ENCODE measurements at places on chromosomes 2 and 18.

DNA sequence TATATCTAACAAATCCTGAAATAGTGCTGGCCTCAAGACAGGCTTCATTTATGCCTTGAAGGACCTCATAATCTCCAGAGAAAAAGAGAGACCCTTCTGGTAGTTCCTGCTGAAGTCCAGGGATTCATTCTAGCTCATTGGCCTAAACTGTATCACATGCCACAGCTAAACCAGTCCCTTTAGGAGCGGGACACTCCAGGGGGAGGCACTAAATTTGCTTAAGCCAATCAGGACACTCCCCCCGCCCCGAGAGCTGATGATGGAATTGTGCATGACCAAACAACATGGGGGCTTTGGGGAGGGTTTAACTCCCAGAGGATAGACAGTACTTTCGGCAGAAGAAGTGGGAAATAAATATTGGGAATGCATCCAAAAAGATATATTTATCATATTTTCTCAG is 36.4 kb upstream of the CXCR4 start:
- no peak for DNase-seq
- H3K27me3 ChIP-seq, result no peaks in the 10 kb centered on the region
- H3K4me1 ChIP-seq, result peaks cover 16% of the 10 kb centered on the region
- no peak overlapping the region for H3K4me3 ChIP-seq

DNA sequence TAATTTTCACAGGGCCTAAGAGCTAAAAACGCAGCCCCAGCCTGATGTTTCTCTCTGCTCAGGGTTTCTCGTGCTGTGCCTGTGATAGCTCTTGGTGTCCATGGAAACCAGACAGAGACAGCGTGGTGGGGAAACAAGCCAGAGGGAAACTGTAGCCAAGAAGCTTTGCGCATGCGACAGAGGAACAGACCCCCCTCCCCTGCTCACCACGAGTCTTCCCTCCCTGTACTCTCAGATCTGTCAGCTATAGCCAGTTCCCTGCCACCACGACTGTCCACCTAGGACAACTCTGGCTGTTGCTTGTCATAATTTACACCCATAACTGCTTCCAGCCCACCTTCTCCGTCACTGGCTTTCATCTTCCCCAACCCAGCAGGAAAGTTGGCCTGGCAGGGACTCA is 13.2 kb upstream of the DNAJC27 start:
- H3K4me1 ChIP-seq, result no peaks in the 10 kb centered on the region
- no peaks in the 10 kb centered on the region for H3K36me3 ChIP-seq
- no peak overlapping the region for H3K27ac ChIP-seq
- no peaks in the 10 kb centered on the region for H3K27me3 ChIP-seq
- DNase-seq, result no peak

DNA sequence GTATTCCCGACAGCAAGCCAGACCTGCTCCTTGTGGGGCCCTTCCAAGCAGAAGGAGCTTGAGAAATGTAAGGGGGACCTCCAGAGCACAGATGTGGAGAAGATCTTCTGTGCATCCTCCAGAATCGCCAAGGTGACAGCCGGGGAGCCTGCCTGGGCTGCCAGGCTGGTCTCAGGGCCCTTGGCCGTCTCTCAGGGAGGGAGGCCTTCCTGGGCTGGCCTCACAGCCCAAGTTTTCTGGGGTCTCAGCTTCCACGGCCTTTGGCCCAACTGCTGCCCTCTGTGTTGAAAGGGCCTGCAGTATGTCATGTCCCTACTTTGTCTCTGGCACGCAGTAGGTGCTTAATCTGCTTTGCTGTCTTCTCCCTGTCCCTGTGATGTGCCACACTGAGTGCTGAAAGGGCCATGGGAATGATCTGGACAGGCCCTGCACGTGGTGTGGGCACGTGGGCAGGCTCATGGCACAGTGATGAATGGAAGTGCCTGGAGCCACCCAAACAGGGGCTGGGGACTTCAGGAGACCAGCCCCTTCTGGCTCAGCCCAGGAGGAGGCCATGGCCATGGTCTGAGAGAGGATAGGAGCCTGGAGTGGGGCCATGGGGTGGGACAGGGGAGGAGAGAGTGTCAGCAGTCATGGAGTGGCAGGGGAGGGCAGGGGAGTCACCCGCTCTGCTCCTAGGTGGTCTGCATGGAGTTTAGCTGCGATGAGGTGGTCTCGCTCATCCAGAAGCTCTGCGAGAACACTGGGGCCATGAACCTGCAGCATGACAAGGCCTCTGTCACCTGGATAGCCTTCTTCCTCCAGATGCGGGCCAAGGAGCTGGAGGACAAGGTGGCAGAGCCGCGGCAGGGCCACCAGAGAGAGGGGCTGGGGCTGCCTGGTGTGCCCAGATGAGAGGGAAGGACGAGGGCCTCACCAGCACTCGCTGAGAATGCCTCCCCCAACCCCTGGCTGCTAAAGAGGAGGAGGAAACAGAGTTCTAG is 35.4 kb downstream of the HJURP start:
- peaks cover 3% of the 10 kb centered on the region for H3K27me3 ChIP-seq
- no peaks in the 10 kb centered on the region for H3K4me1 ChIP-seq
- H3K36me3 ChIP-seq, result no peaks in the 10 kb centered on the region
- H3K27ac ChIP-seq, result no peak overlapping the region
- no peak for DNase-seq
- H3K4me3 ChIP-seq, result no peak overlapping the region

DNA sequence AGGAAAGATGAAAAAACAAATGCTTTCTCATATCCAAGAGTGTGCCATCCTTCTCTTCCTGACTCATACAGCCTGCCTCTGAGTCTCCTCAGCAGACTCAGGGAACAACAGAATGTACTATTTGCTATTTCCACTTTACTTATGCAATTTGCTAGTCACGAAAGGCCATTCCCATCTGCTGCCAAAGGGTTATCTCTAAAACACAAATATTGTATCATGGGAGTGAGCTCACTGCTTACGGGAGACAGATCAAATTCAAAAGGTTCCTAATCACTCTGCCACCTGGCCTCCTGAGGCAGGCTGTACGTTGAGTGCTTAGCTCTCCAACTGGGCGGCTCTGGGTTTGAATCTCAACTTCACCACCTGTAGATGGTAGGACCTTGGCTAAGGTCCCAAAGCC is 92.0 kb downstream of the GAREM1 start:
- no peaks in the 10 kb centered on the region for H3K4me1 ChIP-seq
- peaks cover 3% of the 10 kb centered on the region for H3K27me3 ChIP-seq
- no peak overlapping the region for H3K27ac ChIP-seq
- no peaks in the 10 kb centered on the region for H3K36me3 ChIP-seq
- DNase-seq, result no peak

GRCh38 chr18:25329783-25330182 is 22.2 kb downstream of the ZNF521 start:
- H3K36me3 ChIP-seq, result no peaks in the 10 kb centered on the region
- DNase-seq, result no peak
- no peaks in the 10 kb centered on the region for H3K27me3 ChIP-seq
- no peaks in the 10 kb centered on the region for H3K4me1 ChIP-seq
- no peak overlapping the region for H3K4me3 ChIP-seq

DNA sequence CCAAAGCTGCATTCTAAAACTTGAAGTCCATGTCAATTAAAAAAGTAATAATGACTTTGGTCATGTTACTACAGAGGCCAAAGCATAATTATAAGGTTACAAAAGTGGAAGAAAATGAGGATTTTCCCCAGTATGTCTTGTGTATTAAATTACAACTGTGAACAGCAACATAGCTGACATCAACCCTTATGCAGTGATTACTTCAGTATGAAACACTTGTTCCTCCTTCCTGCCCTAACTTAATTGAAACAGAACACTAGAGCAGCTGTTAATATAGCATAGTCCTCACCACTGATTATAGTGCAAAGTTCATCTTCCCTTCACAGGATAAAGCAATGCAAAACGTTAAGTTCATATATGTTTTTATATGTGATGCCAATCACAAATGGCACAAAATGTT is 29.9 kb downstream of the EPB41L3 start:
- H3K36me3 ChIP-seq, result no peaks in the 10 kb centered on the region
- H3K27me3 ChIP-seq, result no peaks in the 10 kb centered on the region
- DNase-seq, result no peak
- H3K27ac ChIP-seq, result no peak overlapping the region

DNA sequence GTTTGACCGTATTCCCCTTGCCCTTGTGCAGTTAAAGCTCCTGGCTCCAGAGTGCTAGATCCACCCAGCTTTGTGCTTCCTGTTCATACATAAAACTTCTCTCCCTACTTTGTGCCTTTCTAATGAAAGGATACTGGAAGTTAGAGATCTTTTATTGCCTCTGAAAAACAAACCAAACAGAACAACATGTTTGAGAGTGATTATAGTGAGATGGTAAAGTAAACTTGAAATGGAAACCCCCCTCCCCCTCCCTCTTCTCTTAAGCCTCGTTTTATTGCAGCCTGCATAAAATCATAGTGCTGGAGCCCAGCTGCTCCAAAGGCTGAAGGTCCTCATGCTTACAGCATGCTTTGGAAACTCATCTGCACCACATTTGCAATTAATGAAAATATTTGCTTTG is 125.1 kb downstream of the TANC1 start:
- peaks cover 58% of the 10 kb centered on the region for H3K4me1 ChIP-seq
- H3K36me3 ChIP-seq, result peaks cover 11% of the 10 kb centered on the region
- no peak overlapping the region for H3K27ac ChIP-seq
- DNase-seq, result no peak
- H3K4me3 ChIP-seq, result no peak overlapping the region

DNA sequence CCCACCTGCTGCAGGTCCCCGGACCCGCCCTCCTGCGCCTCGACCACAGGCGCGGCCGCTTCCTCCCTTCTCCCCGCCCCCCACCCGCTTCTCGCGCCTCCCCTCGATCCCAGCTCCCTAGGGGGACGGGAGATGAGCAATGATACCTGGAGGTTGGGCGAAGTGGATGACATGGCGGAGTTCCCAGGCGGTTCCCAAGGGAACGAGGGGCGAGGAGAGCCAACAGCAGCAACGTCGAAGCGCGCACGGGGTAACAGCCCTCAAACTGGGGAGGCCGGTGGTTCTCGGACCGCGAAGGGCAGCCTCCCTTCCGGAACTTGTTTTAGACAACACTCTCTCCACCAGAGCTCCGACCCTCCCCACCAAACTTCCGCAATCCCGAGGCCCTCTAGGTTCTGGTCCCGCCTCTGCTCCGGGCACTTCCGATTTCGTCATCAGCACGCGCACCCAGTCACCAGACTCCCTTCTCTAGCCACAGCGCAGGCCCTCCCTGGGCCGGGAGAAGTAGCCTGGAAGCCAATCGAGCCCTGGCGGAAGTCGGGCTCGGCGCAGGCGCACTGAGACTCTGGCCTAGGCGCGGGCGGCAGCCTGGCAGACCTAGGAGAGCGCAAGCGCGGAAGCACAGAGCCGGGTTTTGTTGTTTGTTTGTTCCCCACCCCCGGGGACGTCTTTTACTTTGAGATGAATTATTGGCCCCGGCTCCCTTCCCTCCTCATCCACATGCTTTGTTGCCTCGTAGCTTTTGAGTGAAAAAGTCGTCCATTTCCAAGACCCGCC is at the start of gene VPS4B:
TSS of gene VPS4B (minus strand) at position 390 of the 777 bp plus-strand sequence. CDS start at position 173, 217 bp downstream.
- peaks cover 16% of the 10 kb centered on the region for H3K36me3 ChIP-seq
- DNase-seq, result peak; percentile 99
- H3K27me3 ChIP-seq, result peaks cover 7% of the 10 kb centered on the region
- H3K27ac ChIP-seq, result peak within 1 kb of the TSS; percentile 96
- peak within 1 kb of the TSS; percentile 98 for H3K4me3 ChIP-seq
- peaks cover 31% of the 10 kb centered on the region for H3K4me1 ChIP-seq

DNA sequence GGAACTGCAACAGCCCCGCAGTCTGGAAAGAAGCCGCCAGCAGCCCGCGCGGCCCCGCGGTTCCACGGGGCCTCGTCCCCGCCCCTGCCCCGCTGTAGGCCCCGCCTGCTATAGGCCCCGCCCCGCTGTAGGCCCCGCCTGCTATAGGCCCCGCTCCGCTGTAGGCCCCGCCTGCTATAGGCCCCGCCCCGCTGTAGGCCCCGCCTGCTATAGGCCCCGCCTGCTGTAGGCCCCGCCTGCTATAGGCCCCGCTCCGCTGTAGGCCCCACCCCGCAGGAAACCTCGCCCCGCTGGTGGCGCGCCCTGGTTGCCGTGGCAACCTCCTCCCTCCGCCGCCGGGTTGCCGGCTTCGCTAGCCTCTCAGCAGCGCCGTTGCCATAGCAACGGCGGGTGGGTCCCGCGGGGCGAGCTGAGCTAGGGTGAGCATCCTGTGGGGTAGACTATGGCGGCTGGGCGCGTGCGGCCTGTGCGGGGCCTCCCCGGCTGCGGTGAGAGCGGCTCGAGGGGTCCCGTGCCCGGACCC is 12.2 kb upstream of the KIF1A start:
- H3K27ac ChIP-seq, result no peak overlapping the region
- peaks cover 6% of the 10 kb centered on the region for H3K4me1 ChIP-seq
- H3K36me3 ChIP-seq, result no peaks in the 10 kb centered on the region
- peaks cover 14% of the 10 kb centered on the region for H3K27me3 ChIP-seq
- H3K4me3 ChIP-seq, result peak overlapping the region; percentile 67

DNA sequence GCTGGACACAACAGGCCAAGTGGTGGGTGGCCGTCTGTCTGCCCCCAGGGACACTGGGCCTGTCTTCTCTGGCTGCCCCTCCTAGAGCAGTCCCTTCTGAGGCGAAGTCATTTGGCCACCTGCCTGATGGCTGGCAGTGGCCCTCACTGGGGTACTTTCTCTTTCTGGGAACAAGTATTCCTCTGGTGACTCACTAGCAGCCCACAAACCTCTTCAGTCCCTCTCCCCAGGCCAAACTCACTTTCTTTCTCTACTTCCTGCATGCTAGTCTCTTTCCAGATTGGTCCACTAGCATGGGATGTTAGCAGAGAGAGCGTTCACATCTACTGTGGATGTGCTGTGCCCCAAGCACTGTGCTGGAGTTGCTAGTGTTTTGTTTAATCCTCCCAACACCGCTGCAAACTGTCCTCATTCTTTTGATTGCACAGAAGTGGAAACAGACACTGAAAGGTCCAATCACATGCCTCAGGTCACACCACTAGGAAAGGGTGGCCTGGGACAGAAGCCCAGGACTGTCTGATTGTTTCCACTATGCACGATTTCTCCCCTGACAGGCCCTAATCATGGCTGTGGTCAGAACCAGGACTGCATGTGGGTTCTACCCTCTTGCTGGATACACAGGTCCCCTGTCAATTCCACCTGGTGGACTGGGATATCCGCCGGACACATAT is 5.2 kb downstream of the DYSF start:
- no peak overlapping the region for H3K4me3 ChIP-seq
- no peaks in the 10 kb centered on the region for H3K36me3 ChIP-seq
- peaks cover 9% of the 10 kb centered on the region for H3K4me1 ChIP-seq
- peaks cover 27% of the 10 kb centered on the region for H3K27me3 ChIP-seq
- H3K27ac ChIP-seq, result no peak overlapping the region

DNA sequence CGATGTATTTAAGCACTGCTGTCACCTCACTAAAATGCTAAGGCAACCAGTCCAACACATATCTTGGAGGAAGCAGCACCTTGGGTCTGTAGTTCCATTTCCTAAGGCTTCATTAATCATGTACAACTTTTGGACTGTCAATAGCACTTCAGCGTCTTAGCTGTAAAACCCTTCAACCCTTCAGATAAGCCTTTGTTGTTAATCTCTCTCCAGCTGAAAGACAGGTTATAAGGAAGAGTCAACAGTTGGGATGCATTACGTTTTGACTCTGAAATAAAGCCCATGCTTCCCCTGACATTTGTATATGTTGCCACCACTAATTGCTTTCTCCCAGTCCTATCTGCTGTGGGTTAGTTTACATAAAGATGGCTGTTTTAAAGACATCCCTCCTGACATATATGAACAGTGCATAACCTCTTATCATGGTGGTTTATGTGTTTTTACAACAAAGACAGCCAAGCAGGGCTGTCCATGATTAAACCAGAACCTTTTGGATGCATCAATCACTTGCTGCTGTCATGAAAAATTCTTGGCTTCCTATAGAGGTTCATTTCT is 81.5 kb downstream of the EPHA4 start:
- H3K4me3 ChIP-seq, result no peak overlapping the region
- no peak for DNase-seq
- no peak overlapping the region for H3K27ac ChIP-seq
- no peaks in the 10 kb centered on the region for H3K36me3 ChIP-seq
- H3K4me1 ChIP-seq, result no peaks in the 10 kb centered on the region

- no peak overlapping the region for H3K4me3 ChIP-seq
- H3K4me1 ChIP-seq, result peaks cover 6% of the 10 kb centered on the region
- H3K27me3 ChIP-seq, result peaks cover 42% of the 10 kb centered on the region
- DNase-seq, result no peak
These were observed 2.1 kb downstream of the TFCP2L1 start for GRCh38 chr2:121282800-121283385.

Measured in activated naive CD8-positive, alpha-beta T cell treated with anti-CD3 and anti-CD28 coated beads, Interleukin-2, amount 50 U/mL, for 24 hours (primary cell).